Activated CD4-positive, alpha-beta memory T cell treated with anti-CD3 and anti-CD28 coated beads, Interleukin-2, amount 10 ng/mL, durations not matched to agents 7 days and 5 days (primary cell): ENCODE measurements at places on chromosomes 3 and 15. TPM values are rescaled to one million over a fixed set of nuclear protein-coding genes. Genes with fewer than 3 reads are reported as not detected.

DNA sequence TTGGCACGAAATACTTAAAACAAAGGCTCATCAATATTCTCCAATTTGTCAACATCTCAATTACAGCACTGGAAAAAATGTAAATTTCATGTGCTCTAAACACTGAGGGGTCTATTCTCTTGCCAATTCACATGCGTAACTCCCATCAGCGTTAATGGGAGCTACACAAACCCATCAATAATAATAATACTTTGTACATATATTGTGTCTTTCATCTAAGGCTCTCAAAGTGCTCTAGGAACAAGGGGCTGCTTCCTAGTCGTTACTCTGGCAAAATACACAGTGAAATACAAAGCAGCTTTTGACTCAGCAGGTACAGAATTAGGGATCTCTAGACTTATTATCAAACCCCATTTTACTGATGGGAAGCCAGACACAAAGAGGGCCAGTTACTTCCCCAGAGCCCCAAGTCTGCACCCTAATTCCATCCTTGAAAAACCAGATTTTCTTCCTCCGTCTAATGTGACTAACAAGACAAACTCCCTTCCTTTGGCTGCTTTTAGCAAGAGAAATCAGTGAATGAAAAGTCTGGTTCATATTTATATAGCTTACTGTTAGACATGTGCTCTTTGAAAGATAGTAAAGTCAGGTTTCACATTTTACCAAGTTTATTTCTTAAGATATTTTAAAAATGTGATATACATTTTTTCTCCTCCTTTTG is 20.0 kb downstream of the MEIS2 start:
- H3K4me1 ChIP-seq, result no peaks in the 10 kb centered on the region
- DNase-seq, result no peak
- no peaks in the 10 kb centered on the region for H3K36me3 ChIP-seq
- H3K4me3 ChIP-seq, result no peak overlapping the region
- no peaks in the 10 kb centered on the region for H3K27me3 ChIP-seq

GRCh38 chr3:178302966-178303930 is 233.0 kb upstream of the KCNMB2 start:
- no peak overlapping the region for H3K27ac ChIP-seq
- H3K27me3 ChIP-seq, result no peaks in the 10 kb centered on the region
- H3K4me3 ChIP-seq, result no peak overlapping the region
- H3K4me1 ChIP-seq, result no peaks in the 10 kb centered on the region
- no peaks in the 10 kb centered on the region for H3K36me3 ChIP-seq

DNA sequence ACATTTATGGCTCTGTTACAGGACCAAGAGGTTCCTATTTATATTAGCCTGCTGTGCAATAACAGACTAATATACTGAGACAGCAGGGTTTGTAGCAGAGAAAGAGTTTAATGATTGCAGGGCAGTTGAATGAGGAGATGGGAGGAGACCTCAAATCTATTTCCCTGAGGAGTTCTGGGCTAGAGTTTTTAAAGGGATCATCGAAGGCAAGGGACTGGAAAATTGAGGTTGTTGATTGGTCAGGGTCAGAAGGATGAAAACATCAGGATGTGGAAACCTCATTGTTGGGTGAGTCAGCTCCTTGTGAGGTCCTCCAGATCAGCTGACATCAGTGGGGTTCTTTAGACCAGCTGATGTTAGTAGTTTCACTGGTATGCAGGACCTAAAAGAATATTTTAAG is 60.6 kb upstream of the GOLGA8B start:
- no peak overlapping the region for H3K27ac ChIP-seq
- no peak for DNase-seq
- no peak overlapping the region for H3K4me3 ChIP-seq
- peaks cover 3% of the 10 kb centered on the region for H3K4me1 ChIP-seq
- peaks cover 21% of the 10 kb centered on the region for H3K27me3 ChIP-seq

GRCh38 chr3:164465172-164465571 is 613.1 kb downstream of the SI start:
- H3K36me3 ChIP-seq, result no peaks in the 10 kb centered on the region
- no peak for DNase-seq
- no peaks in the 10 kb centered on the region for H3K4me1 ChIP-seq
- H3K27ac ChIP-seq, result no peak overlapping the region
- no peak overlapping the region for H3K4me3 ChIP-seq

- H3K4me1 ChIP-seq, result no peaks in the 10 kb centered on the region
- DNase-seq, result no peak
- no peak overlapping the region for H3K27ac ChIP-seq
- peaks cover 4% of the 10 kb centered on the region for H3K27me3 ChIP-seq
- no peaks in the 10 kb centered on the region for H3K36me3 ChIP-seq
Measured at GRCh38 chr3:56373386-56373785, 94.9 kb downstream of the ERC2 start.

DNA sequence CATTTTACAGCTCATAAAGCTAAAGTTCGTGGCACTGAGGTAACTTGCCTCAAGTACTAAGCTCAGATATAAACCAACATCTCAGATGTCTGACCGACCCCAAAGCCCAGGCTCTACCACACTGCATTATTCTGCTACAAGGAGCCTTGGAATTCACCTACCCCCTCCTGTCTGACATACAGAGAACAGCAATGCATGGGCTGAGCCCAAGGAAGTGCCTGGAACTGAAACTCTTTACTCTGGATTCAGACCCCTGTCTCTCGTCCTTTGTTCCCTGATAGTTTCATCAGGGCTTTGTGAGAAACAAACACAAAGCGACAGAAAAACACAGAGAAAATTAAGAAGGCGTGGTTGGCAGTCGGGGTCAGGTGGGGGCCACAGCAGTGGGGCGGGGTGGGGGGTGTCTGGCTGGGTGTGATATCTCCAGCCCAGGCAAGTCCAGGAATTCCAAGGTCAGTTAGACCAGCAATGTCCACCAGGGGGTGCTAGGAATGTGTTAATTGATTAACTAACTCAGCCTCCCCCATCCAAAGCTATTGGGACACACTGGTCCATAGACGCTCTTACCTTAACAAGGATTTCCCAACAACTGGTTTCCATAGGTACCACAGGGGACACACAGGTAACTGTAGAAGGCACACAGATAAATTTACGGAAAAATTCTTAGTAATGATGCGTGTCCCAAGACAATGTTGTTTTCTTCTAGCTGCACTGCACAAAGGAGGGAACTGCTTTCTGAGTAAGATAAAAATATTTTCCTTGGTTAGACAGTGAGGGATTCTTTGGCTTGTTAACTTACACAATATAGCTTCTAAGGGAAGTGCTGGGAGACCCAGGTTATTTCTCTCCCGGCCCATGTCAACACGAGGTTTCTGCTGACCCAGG is 18.8 kb upstream of the SSUH2 start:
- DNase-seq, result peak; percentile 46
- H3K4me1 ChIP-seq, result no peaks in the 10 kb centered on the region
- H3K4me3 ChIP-seq, result no peak overlapping the region
- no peak overlapping the region for H3K27ac ChIP-seq
- peaks cover 30% of the 10 kb centered on the region for H3K27me3 ChIP-seq

GRCh38 chr15:83720468-83720867 is 66.5 kb downstream of the ADAMTSL3 start:
- DNase-seq, result no peak
- H3K4me1 ChIP-seq, result no peaks in the 10 kb centered on the region
- H3K4me3 ChIP-seq, result no peak overlapping the region
- no peaks in the 10 kb centered on the region for H3K36me3 ChIP-seq
- H3K27ac ChIP-seq, result no peak overlapping the region
- no peaks in the 10 kb centered on the region for H3K27me3 ChIP-seq

DNA sequence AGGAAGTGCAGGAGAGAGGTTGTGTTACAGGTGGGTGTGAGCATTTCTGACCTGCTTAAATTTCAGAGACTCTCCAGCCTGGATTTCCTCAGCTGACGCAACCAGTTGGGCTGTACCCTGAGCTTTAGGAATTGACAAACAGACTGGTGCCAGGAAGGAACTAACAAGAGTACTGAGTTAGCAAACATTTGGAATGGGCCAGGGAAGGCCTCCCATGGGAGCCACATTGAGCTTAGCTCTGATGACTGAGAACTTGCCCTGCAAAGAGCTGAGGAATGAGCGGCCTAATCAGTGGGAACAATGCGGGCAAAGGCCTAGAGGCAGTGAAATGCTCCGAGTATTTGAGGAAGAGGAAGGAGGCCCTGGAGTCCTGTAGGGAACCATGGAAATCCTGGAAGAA is 254.2 kb downstream of the FEZF2 start:
- no peak overlapping the region for H3K4me3 ChIP-seq
- no peaks in the 10 kb centered on the region for H3K27me3 ChIP-seq
- no peak for DNase-seq
- H3K27ac ChIP-seq, result no peak overlapping the region
- H3K4me1 ChIP-seq, result no peaks in the 10 kb centered on the region
- no peaks in the 10 kb centered on the region for H3K36me3 ChIP-seq

GRCh38 chr3:12483872-12484197 is 445 bp upstream of the TSEN2 start:
- peaks cover 43% of the 10 kb centered on the region for H3K4me1 ChIP-seq
- peak overlapping the region; percentile 86 for H3K4me3 ChIP-seq
- no peak for DNase-seq
- peak overlapping the region; percentile 91 for H3K27ac ChIP-seq
- peaks cover 3% of the 10 kb centered on the region for H3K36me3 ChIP-seq

- no peak overlapping the region for H3K27ac ChIP-seq
- no peak for DNase-seq
- no peaks in the 10 kb centered on the region for H3K36me3 ChIP-seq
- H3K4me3 ChIP-seq, result no peak overlapping the region
Measured at GRCh38 chr15:48282216-48282615, 49.0 kb upstream of the DUT start.

DNA sequence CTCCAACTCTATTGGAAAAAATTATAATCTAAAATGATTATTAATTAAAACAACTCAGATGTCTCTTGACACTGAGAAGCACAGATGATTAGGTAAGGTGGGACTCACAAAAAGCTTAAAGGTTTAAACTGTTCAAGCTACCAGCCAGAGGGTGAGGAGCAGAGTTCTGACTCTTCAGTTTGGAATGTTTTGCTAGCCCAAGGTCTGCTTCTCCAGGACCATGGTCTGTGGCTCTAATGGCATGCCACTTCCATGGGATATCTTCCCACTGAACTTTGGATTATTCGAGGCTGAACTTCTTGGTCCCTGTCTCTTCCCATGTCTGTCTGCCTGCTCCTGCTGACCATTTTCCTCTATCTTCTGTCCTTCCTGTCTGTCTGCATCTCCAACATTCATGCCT is 49.2 kb downstream of the CACNA2D3 start:
- H3K4me3 ChIP-seq, result no peak overlapping the region
- H3K27ac ChIP-seq, result no peak overlapping the region
- no peaks in the 10 kb centered on the region for H3K36me3 ChIP-seq
- H3K4me1 ChIP-seq, result no peaks in the 10 kb centered on the region

DNA sequence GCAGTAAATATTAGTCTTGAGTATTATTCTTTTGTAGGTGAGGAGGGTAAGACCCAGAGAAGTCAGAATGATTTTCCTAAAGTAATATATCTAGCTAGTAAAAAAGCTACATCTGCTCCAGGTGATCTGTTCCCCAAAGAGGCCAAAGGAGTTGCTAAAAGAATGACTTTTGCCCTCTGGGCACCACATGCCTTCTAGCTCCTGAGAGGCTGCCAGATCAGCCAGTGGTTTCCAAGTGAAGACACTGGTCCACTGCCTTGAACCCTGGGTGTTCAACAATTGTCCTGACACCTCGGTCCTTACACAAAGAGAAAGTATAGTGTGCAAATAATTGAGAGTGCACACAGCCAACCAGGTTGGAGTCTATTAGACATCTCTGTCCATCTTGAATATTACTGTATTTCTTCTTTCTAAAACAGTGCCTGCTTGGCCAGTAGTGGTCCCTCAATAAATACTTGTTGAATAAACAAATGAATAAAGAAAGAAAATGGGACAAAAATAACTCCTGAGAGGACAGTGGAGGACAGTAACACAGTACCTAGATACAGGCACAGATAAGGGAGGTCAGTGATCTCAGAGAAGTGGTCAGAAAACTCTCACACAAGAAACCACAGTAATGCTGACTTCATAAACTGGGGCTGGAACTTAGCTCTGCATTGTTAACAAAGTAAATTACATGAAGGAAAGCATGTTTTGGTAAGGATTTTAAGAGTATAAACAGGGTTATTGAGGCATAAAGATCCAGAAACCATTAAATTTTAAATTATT is 56.6 kb upstream of the CSTA start:
- peaks cover under 1% of the 10 kb centered on the region for H3K36me3 ChIP-seq
- H3K27ac ChIP-seq, result no peak overlapping the region

The CMTM8 gene
- 5.7 TPM for total RNA-seq

The SHQ1 gene
- total RNA-seq, result 16.7 TPM

The LARP6 gene
- not detected for total RNA-seq

The GATM gene
- 1.9 TPM for total RNA-seq

The FEZF2 gene
- not detected for total RNA-seq

The CFAP91 gene
- not detected for total RNA-seq

The NMB gene
- total RNA-seq, result 4.0 TPM

The HTR3E gene
- total RNA-seq, result not detected
